ENCODE measurements at places on chromosomes 12 and 14. TPM values are rescaled to one million over a fixed set of nuclear protein-coding genes. Genes with fewer than 3 reads are reported as not detected.

Gene NFE2
- total RNA-seq: not detected

Gene AQP2
- not detected for total RNA-seq

Gene FLRT2
- 0.03 TPM for total RNA-seq

Gene CLEC1B
- not detected for total RNA-seq

Gene TOMM20L
- not detected for total RNA-seq

Gene LMNTD1
- total RNA-seq: not detected

Gene LPAR5
- 7.9 TPM for total RNA-seq

Gene TSHR
- total RNA-seq: not detected

Gene ETNK1
- total RNA-seq: 69.4 TPM

Gene IGF1
- 3.2 TPM for total RNA-seq

Gene SAMD15
- 1.1 TPM for total RNA-seq

Gene CCDC196
- not detected for total RNA-seq

DNA sequence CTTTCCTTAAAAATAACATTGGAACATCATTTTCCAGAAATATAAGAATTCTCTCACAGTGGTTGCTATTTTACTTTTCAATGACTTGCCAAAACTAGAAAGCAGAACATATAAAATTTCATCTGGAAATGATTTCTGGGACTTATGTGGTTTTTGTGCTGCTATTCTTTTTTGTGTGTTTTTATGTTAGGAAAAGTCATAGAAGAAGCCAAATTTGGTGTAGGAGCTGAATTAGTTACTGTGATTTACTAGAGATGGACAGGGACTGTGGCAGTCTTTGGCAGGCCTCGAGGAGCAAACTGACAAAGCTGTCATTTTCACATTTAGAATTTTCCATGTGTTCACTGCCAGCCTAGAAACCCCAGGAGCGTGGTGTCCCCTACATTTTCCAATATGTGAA lies 38.3 kb upstream of the LDHB start:
- no peaks in the 10 kb centered on the region for H3K4me1 ChIP-seq
- H3K36me3 ChIP-seq: no peaks in the 10 kb centered on the region
- no peaks in the 10 kb centered on the region for H3K27me3 ChIP-seq
- H3K4me3 ChIP-seq: no peak overlapping the region
- H3K27ac ChIP-seq: no peak overlapping the region
- DNase-seq: no peak

GRCh38 chr14:75911883-75912282 lies 69.9 kb downstream of the TGFB3 start:
- no peak for DNase-seq
- no peaks in the 10 kb centered on the region for H3K36me3 ChIP-seq
- H3K4me3 ChIP-seq: no peak overlapping the region
- H3K27ac ChIP-seq: no peak overlapping the region
- no peaks in the 10 kb centered on the region for H3K4me1 ChIP-seq

DNA sequence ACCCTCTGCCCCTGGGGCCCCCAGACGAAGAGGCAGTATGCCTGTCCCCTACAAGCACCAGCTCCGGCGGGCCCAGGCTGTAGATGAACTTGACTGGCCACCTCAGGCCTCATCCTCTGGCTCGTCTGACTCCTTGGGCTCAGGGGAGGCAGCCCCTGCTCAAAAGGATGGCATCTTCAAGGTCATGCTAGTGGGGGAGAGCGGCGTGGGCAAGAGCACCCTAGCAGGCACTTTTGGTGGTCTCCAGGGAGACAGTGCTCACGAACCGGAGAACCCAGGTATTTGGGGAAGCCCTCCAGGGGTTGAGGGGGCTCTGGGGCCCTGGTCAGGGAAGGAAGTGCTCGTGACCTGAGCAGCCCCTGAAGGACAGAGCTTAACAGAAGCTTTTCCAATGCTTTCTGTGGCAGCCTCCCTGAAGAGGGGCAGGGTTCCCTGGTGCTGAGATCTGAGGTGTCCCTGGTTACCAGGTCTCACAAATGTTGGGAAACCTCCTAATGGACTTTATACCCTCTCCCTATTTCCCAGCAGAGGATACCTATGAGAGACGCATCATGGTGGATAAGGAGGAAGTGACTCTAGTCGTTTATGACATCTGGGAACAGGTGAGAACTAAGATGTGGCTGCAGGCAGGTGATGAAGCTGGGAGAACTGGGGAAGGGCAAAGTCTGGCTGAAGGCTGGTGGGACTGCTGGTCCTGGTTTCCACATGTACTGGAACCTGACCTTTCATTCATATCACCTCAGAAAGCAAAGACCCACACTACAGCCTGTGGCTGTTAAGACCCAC lies 1.9 kb downstream of the REM2 start:
- H3K27ac ChIP-seq: no peak overlapping the region
- no peaks in the 10 kb centered on the region for H3K36me3 ChIP-seq
- no peaks in the 10 kb centered on the region for H3K27me3 ChIP-seq
- no peak for DNase-seq
- H3K4me1 ChIP-seq: peaks cover 28% of the 10 kb centered on the region

GRCh38 chr12:53561590-53561953 lies 54.3 kb upstream of the NPFF start:
- H3K4me1 ChIP-seq: peaks cover 9% of the 10 kb centered on the region
- no peak overlapping the region for H3K4me3 ChIP-seq
- no peak overlapping the region for H3K27ac ChIP-seq
- no peaks in the 10 kb centered on the region for H3K27me3 ChIP-seq
- no peak for DNase-seq

GRCh38 chr12:32828552-32828951 lies 68.0 kb downstream of the PKP2 start:
- H3K4me3 ChIP-seq: no peak overlapping the region
- H3K27ac ChIP-seq: no peak overlapping the region
- no peaks in the 10 kb centered on the region for H3K4me1 ChIP-seq
- no peak for DNase-seq
- no peaks in the 10 kb centered on the region for H3K36me3 ChIP-seq

DNA sequence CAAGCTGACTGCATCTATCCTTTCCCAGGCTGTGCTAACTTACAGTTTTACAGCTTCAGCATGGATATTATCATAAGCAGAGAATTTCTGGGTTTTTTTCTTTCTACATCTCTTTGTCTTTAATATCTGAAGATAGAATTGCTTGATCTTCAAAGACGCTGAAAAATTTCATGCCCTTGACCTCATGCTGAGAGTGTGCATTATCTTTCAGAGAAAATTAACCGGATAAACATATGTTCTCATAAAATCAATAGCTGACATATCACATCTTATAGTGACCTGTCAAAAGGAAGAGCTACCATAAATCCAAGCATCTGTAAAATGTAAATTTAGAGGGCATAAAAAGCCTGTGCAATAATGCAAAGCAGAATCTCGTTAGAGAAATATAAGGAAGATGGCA lies 1704.1 kb upstream of the FLRT2 start:
- no peaks in the 10 kb centered on the region for H3K27me3 ChIP-seq
- H3K4me3 ChIP-seq: no peak overlapping the region
- no peak for DNase-seq
- no peaks in the 10 kb centered on the region for H3K36me3 ChIP-seq
- H3K27ac ChIP-seq: no peak overlapping the region

DNA sequence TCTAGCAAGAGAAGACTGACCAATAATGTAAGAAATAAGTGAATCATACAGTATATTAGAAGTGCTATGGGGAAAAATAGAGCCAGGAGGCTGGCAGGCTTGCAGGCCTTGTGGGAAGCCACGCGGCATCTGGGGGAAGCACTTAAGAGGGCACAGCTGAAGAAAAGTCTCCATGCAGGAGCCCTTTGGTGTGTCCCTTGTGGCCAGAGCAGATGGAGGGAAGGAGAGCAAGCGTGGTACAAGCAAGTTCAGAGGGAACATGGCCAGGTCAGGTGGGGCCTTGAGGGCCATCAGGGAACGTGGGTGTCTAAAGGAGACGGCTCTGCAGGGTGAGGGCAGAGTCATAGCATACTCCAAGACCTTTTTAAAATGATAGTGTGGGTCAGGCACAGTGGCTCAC lies 51.7 kb downstream of the LRRC74A start:
- H3K4me1 ChIP-seq: no peaks in the 10 kb centered on the region
- no peak overlapping the region for H3K27ac ChIP-seq
- no peaks in the 10 kb centered on the region for H3K36me3 ChIP-seq
- H3K27me3 ChIP-seq: no peaks in the 10 kb centered on the region
- no peak overlapping the region for H3K4me3 ChIP-seq
- DNase-seq: no peak

GRCh38 chr12:13233830-13234641 lies 37.5 kb downstream of the EMP1 start:
- no peak overlapping the region for H3K27ac ChIP-seq
- no peak for DNase-seq
- H3K27me3 ChIP-seq: no peaks in the 10 kb centered on the region
- H3K4me1 ChIP-seq: no peaks in the 10 kb centered on the region

DNA sequence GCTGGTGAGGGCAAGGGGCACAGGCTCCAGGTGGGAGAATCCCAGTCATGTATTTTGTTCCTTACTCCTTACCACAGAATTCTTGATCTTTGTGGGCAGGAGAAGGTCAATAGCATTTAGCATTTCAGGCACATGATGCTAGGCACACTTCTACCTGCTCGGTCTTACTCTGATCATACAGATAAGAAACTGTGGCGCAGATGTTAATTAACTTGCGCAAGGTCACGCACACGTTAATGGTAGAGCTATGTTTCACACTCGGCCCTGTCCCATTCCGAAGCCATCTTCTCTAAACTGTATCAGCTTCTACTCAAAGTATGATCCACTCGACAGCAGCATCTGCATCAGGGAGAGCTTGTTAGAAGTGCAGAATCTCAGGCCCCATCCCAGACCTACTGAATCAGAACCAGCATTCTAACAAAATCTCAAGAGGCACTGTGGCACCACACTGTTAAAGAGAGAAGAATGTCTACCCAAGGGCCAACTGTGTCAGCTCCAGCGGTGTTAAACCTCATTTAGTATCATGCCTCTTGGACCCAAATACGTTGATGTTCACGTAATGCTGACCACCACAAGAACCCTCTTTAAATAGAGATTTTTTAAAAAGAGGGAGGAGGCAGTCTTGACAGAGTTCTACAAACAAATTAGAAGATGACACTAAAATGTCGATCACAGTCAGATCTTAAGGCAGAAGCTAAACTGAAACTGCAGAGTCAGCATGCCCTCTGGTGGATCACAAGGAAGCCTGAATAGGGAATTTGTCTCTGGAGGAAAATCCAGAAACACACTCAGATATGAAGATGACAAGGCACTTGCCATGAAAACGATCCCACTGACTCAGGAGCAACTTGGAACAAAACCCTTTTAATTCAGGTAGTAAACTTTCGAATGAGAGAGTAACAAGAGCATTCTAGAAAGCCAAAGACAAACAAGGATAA lies 7.3 kb downstream of the STXBP6 start:
- no peaks in the 10 kb centered on the region for H3K4me1 ChIP-seq
- DNase-seq: no peak
- H3K27ac ChIP-seq: no peak overlapping the region
- H3K4me3 ChIP-seq: no peak overlapping the region
- H3K36me3 ChIP-seq: no peaks in the 10 kb centered on the region
- no peaks in the 10 kb centered on the region for H3K27me3 ChIP-seq

- DNase-seq: no peak
- no peaks in the 10 kb centered on the region for H3K27me3 ChIP-seq
- no peak overlapping the region for H3K4me3 ChIP-seq
Measured at GRCh38 chr14:41558490-41558889, 48.2 kb upstream of the LRFN5 start.

GRCh38 chr14:54169254-54169924 lies 212.8 kb upstream of the BMP4 start:
- H3K27ac ChIP-seq: no peak overlapping the region
- H3K4me3 ChIP-seq: no peak overlapping the region
- H3K4me1 ChIP-seq: no peaks in the 10 kb centered on the region
- H3K36me3 ChIP-seq: no peaks in the 10 kb centered on the region

DNA sequence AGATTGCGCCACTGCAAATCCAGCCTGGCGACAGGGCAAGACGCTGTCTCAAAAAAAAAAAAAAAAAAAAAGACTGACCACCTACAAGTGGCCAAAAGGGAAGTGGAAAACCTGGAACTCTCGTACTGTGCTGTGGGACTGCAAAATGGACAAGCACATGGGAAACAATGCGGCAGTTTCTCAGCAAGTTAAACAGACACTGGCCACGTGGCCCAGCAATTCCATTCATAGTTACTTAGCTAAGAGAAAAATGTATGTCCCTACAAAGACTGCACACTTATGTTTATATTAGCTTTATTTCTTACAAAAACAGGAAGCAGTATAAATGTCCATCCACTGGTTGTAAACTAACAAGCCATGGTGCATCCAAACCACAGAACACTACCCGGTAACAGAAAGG lies 5.6 kb downstream of the CHFR start:
- no peaks in the 10 kb centered on the region for H3K4me1 ChIP-seq
- DNase-seq: no peak
- H3K27me3 ChIP-seq: no peaks in the 10 kb centered on the region
- H3K36me3 ChIP-seq: peaks cover 18% of the 10 kb centered on the region
- no peak overlapping the region for H3K4me3 ChIP-seq

DNA sequence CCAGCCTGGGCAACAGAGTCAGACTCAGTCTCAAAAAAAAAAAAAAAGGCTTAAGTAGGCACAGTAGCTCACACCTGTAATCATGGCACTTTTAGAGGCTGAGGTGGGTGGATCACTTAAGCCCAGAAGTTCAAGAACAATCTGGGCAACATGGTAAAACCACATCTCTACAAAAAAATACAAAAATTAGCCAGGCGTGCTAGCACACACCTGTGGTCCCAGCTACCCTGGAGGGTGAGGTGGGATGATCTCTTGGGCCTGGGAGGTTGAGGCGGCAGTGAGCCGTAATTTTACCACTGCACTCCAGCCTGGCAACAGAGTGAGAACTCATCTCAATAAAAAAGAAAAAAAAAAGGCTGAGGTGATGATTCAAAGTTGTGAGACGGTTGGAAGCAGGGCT lies 9.1 kb upstream of the RESF1 start:
- H3K27ac ChIP-seq: no peak overlapping the region
- DNase-seq: no peak
- H3K4me1 ChIP-seq: peaks cover 10% of the 10 kb centered on the region
- no peaks in the 10 kb centered on the region for H3K36me3 ChIP-seq
- no peak overlapping the region for H3K4me3 ChIP-seq

- no peak overlapping the region for H3K27ac ChIP-seq
- no peaks in the 10 kb centered on the region for H3K27me3 ChIP-seq
- no peak overlapping the region for H3K4me3 ChIP-seq
- H3K4me1 ChIP-seq: no peaks in the 10 kb centered on the region
- no peaks in the 10 kb centered on the region for H3K36me3 ChIP-seq
Measured at GRCh38 chr12:42382013-42382696, 56.2 kb downstream of the PPHLN1 start.

DNA sequence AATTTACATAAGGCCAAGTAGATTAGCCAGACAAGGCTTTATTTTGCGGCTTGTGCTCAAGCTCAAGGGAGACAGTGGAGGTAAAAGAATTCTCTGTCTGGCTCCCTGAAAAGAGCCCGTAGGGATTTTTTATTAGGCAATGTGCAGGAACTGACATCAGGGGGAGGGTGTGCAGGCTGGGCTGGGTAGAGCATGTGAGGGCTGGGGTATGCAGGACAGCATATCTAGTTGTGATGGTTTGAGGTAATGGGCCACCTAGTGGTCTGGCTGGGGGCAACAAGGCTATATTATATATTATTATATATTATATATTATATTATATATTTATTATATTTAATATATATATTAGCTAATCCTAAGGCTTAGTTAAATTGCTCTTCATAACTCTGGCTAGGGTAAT lies 102.1 kb downstream of the TMEM117 start:
- H3K27me3 ChIP-seq: no peaks in the 10 kb centered on the region
- H3K4me3 ChIP-seq: no peak overlapping the region
- DNase-seq: no peak
- H3K4me1 ChIP-seq: no peaks in the 10 kb centered on the region

GRCh38 chr14:100885196-100885595 lies 18.3 kb downstream of the RTL1 start:
- no peaks in the 10 kb centered on the region for H3K36me3 ChIP-seq
- no peak overlapping the region for H3K27ac ChIP-seq
- DNase-seq: no peak
- no peaks in the 10 kb centered on the region for H3K4me1 ChIP-seq
- no peaks in the 10 kb centered on the region for H3K27me3 ChIP-seq

- no peak overlapping the region for H3K4me3 ChIP-seq
- H3K36me3 ChIP-seq: no peaks in the 10 kb centered on the region
- H3K27ac ChIP-seq: no peak overlapping the region
- DNase-seq: no peak
Measured at GRCh38 chr12:68393417-68393816, 61.3 kb upstream of the MDM1 start.
